ENCODE measurements at places on chromosomes 11 and 22.

DNA sequence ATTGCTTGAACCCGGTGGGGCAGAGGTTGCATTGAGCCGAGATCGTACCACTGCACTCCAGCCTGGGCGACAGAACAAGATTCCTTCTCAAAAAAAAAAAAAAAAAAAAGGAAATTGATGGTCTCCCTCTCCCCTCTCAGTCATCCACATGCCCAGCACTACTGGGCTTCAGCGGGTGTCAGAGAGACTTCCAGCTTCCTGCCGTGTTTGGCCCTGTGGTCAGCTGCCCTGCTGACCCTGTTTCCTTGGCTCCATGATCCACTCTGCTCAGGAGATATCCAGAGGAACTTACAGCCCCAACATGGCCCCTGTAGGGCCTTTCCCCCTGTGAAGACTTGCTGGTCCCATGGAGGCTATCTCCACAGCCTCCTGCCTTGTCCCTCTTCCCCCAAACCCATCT lies 6.1 kb upstream of the PNPLA3 start:
- DNase-seq = no peak

- no peak for DNase-seq
Measured at GRCh38 chr11:102849311-102849710, 5.9 kb upstream of the MMP3 start.

GRCh38 chr22:24432059-24432853 lies 4.9 kb downstream of the ADORA2A start:
- DNase-seq = peak; percentile 44

- peak; percentile 33 for DNase-seq
Measured at GRCh38 chr22:38843201-38843656, 599 bp downstream of the NPTXR start.

DNA sequence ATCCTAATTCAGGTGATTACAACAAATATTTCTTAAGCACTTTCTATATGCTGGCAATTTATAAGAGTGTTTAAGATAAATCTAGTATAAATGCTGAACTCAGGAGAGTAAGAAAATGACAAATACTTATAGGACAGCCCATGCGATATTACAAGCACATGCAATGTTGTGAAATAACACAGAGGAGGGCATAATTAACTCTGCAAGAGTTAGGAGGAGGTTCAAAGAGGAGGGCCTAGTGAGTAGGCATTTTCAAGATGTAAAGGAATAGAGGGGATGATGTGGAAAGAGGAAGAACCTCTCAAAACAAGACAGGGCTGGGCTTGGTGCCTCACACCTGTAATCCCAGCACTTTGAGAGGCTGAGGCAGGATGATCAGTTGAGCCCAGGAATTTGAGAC lies 37.1 kb upstream of the IL17RA start:
- DNase-seq = no peak

DNA sequence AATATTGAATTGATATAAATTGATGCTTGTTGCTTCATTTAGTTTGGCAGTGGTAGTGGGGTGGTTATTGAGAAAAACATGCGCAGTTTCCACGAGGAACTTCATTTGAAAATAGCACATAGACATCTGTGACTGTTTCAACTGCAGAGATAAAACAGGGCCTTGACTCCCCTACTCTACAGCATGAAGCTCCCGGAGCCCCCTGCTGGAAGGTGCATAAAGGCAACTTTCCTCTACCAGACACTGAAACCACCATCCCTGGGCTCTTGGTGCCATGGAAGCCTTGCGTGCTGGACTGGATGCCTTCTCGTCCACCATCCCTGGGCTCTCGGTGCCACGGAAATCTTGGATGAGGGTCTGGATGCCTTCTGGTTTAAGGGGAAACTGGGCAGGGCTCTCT lies 195.9 kb downstream of the CSNK2A3 start:
- no peak for DNase-seq

DNA sequence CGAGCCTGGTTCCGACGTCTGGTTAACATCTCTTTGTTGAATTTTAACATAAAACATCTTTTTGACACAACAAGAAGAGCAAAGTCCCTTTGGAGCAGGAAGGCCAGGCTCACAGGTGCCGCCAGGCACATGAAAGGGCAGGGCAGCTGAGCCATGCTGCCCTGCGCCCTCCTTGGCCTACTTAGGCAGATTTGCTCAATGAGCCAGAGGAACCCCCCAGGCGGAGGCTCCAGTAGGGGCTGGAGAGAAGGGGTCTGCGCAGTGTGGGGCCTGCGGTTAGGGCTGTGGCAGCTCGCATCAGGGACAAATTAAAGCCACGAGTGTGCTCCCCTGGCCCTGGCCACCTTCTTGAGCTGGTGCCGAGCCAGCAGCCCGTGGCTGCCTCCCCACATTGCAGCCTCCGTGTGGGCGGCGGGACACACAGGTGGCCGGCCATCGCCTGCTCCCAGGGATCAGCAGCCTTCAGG lies 9.9 kb upstream of the SLC22A12 start:
- no peak for DNase-seq

DNA sequence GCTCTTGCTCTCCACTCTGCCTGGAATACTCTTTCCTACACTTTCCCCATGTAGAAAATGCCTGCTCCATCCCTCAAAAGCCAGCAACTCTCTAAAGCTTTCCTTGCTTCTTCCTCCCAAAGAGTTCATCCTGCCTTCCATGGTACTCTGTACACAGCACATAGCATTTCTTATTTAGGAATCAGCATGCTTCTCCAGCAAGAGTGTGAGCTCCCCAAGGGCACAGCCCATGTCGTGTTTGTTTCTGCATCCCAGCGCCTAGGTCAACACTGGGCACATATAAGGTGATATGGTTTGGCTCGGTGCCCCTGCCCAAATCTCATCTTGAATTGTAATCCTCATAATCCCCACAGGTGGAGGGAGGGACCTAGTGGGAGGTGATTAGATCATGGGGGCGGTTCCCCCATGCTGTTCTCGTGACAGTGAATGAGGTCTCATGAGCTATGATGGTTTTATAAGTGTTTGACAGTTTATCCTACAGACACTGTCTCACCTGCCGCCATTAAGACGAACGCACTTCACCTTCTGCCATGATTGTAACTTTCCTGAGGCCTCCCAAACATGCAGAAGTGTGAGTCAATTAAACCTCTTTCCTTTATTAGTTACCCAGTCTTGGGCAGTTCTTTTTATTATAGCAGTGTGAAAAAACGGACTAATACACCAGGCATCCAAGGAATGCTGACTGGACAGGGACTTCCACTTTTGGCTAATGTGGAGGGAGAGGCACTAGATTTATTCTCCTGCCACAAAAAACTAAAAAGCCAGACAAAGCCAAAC lies 8.2 kb downstream of the VPS37C start:
- DNase-seq = no peak
